ENCODE measurements at places on chromosomes 1 and 21.
A peak's percentile ranks its signal among the peaks of the same experiment; 100 is the strongest.

GRCh38 chr1:93178418-93178817 is 1.8 kb downstream of the TMED5 start:
- DNase-seq, result peak; percentile 10

- DNase-seq, result no peak
Measured at GRCh38 chr1:36706416-36706815, 223.7 kb upstream of the CSF3R start.

DNA sequence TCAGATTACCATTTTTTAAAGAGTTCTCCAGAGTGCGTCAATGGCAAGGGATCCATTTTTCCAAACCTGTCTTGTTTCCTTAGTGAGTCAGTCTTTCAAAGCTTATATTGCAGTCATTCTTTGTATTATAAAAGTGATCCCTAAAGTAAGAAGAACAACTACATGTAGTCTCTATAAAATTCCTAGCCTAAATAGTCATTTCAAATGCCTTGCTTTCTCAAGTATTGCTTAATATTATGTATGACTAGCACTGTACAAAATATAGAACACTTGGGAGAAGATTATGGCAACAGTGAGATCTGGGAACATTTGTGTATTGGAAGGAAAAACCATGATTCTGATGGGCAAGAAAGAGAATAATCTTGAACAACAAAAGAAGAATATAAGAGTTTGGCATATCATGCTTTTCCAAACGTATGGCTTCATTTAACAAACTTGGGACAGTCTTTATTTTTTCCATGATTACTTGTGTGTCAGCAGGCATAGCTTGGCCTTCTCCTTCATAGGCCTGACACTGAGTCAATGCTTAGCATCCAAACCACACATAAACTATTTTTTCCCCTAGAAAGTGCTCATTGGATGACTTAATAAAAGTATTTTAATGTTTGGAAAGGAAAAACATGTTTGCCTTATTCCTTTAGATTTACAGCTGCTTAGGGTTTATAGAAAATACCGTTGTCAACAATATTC is 547.4 kb downstream of the LTN1 start:
- DNase-seq, result peak; percentile 62

DNA sequence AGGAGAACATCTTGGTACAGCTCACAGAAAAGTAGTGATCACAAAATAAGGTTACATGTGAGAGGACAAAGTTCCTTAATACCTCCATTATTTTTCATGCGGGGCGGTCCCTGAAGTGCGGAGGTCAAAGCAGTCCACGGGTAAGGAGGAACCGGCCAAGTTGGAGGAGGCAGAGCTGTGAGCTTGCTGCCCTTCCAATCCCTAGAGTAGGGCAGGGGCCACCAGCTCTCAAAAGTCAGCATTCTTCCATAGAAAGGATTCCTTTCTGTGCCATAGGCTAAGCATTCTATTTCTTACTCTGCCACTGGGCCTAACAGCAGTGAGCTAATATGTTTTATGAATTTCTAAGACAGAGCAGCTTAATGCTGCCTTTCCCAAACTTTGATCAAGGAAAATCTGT is 50.9 kb upstream of the USP1 start:
- DNase-seq, result no peak

- peak; percentile 16 for DNase-seq
Measured at GRCh38 chr1:112605633-112606327, 13.2 kb downstream of the ST7L start.

DNA sequence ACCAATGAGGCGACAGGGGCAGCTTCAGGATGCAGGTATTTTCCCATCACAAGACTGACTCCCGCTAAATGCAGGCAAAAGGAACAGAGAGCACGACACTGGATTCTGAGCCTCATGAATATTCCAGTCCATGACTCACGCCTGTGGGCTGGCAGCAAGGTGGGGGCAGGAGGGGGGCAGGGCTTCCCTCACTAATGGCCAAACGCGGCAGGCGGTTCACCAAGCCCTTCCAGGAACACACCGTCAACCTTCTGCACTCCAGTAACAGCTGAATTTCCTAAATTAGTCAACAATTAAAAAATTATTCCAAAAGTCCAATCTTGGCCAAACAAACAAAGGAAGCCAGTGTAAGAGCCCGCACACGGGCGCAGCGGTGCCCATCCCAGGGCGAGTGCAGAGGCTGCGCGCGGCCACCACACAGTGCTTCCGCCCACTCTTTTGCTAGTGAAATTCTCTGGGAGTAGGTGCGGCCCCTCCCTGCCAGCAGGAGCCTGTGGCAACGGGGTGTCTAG is 12.5 kb upstream of the GPR153 start:
- DNase-seq, result peak; percentile 37

- DNase-seq, result no peak
Measured at GRCh38 chr1:10818262-10819197, 22.1 kb upstream of the CASZ1 start.

DNA sequence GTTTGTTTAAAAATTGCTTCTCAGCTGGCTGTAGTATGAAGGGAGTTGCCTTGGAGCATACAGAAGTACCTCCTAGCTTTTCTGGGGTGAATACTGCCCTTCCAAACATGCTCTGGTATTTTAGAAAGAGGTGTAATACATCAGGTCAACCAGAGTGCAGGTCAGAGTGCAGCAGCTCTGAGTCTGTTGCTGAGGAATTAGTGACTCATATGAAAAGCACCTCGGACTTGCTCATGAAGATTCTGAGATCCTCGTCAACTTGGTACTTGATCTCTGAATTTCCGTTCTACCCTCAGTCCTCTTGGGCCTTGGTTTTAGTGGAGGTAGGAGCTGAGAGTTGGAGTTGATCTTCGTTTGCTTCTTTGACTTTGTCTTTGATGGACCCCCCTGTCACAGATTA is 67.3 kb downstream of the NOS1AP start:
- peak; percentile 84 for DNase-seq

- no peak for DNase-seq
Measured at GRCh38 chr1:15188678-15189077, 35.1 kb downstream of the TMEM51 start.

DNA sequence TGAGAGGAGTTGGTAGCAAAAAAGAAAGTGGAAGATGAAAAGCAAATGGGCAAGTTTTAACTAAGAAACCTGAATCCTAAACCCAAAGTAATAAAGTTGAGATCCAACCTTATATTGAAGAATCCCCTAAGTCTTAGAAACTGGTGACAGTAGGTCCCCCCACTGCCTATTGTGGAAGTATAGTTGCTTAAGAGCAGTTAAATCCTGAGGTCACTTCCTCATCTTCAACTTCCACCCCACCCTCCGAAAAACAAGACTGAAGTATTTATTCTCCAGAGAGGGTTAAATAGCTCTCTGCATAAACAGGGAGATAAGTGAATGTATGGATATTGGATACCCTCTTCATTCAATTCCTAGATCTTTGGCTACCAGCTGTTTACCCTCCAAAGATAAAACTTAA is 3.3 kb upstream of the DSTYK start:
- DNase-seq, result no peak

GRCh38 chr1:234743791-234744611 is 134.0 kb upstream of the IRF2BP2 start:
- peak; percentile 76 for DNase-seq

DNA sequence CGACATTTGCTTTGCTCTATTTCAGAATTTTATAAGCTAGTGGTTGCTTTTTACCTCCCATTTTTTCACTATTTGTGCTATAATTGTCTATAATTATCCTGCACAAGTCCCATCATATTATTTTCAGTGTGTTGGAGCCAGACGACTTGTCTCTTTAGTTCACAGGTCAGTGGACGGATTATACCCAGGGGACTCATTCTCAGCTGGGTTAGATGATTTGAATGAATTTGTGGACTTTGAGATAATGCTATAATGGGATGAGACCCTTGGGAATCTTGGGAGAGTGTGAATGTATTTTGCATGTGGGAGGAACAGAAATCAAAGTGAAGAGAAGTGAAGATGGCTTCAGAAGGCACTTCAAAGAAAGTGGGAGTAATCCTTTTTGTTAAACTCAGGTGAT is 31.5 kb upstream of the KCNK1 start:
- no peak for DNase-seq

- no peak for DNase-seq
Measured at GRCh38 chr1:9726406-9726805, 74.9 kb downstream of the PIK3CD start.

- DNase-seq, result no peak
Measured at GRCh38 chr1:184608581-184608980, 146.1 kb downstream of the EDEM3 start.

- DNase-seq, result no peak
Measured at GRCh38 chr1:203690730-203691129, 64.1 kb downstream of the ATP2B4 start.

DNA sequence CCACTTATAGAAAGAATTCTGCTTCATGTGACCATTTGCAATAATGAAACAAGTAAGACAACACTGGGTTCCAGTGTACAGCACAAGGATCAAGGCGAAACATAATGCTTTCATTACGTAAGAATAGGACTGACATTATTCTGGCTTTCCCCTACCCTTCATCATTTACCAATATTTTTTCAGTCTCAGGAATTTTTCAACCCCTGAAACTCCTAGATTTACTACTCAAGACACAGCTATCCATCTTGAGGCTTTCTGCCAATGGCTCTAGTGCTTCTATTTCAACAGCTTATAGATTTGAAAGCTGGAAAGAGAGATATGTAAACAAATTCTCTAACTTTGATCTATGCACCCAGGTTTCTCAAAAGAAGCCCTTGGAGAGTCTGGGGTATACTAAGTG is 48.4 kb downstream of the WLS start:
- DNase-seq, result no peak

DNA sequence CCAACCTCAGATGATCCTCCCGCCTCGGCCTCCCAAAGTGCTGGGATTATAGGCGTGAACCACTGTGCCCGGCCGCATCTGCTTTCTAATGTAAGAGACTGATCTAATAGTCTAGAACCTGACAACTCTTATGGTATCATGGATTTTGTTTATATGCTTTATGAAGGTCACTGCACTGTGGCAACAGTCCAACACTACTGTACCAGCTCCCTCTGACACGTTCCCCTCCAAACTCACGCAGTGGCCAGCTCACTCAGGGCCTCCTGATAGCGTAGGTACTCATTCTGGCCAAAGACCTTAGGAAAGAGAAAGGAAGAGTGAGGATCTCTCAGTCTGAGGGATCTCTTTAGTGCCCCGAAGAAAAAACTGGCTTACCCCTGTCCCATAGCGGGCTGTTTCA is 6.0 kb upstream of the CFAP141 start:
- DNase-seq, result no peak

DNA sequence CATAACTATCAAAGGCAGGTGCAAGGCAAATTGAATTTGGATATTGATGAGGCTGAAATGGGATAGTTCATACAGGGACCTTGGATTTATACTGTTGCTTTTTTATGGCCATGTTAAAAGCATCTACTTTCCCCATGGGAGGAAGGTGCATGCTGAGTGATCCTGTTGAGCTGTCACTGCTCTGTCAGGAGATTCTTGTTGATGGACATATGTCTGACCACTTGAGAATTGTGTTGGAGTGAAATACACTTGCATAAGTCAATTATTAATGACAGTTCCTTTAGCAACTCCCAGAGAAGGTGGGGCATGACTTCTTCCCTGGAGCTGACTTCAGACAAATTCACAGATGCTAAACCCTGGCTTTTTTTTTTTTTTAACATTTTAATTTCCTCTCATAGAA is 58.4 kb upstream of the DYNLT5 start:
- DNase-seq, result no peak

GRCh38 chr1:30506291-30507015 is 216.9 kb downstream of the MATN1 start:
- DNase-seq, result no peak

DNA sequence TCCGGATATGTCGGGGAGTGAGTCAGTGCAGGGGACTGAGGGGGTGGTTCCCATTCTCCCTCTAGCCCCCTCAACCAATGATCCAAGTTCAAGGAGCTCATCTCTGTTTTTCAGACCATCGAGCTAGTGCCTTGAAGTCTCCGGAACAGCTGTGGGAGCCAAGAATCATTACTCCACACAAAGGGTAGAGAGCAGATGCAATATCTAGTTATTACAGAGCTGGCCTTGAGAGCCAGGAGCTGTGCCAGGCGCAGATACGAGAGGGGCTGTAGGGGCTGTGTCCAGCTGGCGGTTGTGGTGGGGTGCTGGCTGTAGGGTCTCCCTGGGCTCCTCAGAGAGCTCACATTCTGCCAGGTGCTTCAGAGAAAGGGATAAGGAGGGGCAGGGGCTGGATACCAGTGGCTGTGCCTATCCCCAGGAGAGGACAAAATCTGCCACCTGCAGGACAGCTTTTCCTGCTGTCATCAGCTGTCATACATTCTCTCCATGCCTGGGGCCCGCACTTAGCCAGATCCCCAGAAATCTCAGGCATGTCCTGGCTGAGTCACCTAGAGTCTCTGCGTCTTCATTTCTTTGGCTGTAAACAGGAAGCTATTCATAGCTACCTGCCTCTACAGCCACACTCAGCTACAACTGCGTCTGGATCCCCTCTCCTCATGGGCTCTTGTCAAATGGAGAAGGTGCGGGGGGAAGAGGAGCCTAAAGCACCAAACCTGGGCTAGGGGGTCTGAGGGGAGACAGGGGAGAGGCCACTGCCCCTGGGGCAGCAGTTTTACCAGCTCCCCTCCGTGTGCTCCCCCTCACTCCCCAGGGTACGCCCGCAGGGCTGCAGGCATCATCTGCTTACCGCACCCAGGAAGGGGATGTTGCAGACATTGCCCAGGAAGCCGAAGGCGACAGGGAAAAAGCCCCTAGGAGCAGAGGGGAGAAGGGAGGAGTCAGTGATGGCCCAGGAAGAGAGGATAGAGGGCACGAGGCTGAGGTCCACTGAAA is 2.4 kb upstream of the KISS1 start:
- DNase-seq, result peak; percentile 83

- DNase-seq, result no peak
Measured at GRCh38 chr1:3909615-3910014, 9.5 kb upstream of the C1orf174 start.

GRCh38 chr1:30864681-30865080 is 43.9 kb downstream of the SDC3 start:
- DNase-seq, result peak; percentile 34

- no peak for DNase-seq
Measured at GRCh38 chr1:125086611-125087010, 3901.8 kb downstream of the SRGAP2C start.

DNA sequence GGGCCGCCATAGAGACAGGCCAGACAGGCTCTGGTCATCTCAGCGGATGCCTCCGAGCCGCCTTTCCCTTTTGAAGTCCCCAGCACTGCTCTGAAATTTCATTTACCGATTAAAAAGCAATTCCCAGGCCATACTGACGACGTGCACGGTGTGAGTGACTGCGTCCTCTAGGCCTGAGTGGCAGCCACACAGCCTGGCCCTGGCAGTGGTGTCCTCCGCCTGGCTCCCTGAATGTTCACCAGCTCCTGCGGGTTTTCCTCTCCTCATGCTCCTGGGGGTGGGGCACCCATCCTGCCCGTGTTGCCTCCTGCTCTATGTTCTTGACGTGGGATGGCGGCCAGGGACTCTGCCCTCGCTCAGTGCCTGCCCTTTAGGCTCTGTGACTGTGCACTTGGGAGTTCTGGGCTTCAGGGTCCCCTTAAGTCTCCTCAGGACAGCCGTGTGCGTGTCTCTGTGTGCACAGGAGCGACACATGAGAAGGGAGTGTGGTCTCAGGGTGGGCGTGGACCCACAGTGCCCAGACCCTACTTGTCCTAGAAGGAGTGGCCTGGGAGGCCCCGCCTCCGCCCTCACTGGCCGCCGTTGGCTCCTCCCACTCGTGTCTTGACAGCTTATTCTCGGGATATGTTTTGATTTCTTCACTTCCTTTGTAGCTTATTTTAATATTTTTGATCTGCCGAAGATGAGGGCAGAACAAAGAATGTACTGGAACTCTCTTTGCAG is 3.6 kb downstream of the SKI start:
- peak; percentile 92 for DNase-seq

GRCh38 chr1:47438165-47439016 is 547 bp downstream of the FOXD2 start:
- DNase-seq, result no peak
